ENCODE measurements at places on chromosomes 12 and 14. TPM values are rescaled to one million over a fixed set of nuclear protein-coding genes. Genes with fewer than 3 reads are reported as not detected.
A peak's percentile ranks its signal among the peaks of the same experiment; 100 is the strongest.

SERPINA12 gene
- total RNA-seq: not detected

KERA gene
- total RNA-seq: not detected

IL31 gene
- total RNA-seq: not detected

DDX23 gene
- 64.5 TPM for total RNA-seq

ABCB9 gene
- total RNA-seq: 5.0 TPM

TMEM233 gene
- total RNA-seq: 0.46 TPM

NUMB gene
- total RNA-seq: 85.6 TPM

SYNE3 gene
- 38.8 TPM for total RNA-seq

SLC22A17 gene
- total RNA-seq: 16.8 TPM

COX8C gene
- total RNA-seq: not detected

DNA sequence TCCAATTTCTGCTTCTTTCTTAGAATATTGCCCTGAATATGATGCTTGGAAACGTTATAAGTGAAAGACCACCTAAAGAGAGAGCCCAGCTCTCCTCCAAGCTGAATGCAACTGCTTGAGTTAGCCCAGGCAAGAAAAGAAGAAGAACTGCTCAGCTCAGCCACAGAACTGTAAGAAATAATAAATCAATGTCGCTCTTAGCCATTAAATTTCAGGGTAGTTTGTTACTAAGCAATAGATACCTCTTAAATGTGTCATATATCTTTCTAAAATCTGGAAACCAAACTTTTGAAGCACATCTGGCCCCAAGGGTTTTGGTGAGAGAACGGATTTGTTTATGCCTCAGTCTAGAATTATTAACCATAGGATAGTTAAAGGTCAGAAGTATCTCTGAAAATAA lies 50.4 kb downstream of the SLC6A15 start:
- no peak for DNase-seq
- H3K27me3 ChIP-seq: no peaks in the 10 kb centered on the region
- no peak overlapping the region for H3K27ac ChIP-seq
- H3K4me1 ChIP-seq: no peaks in the 10 kb centered on the region
- no peaks in the 10 kb centered on the region for H3K36me3 ChIP-seq

GRCh38 chr12:82507686-82508085 lies 149.4 kb downstream of the METTL25 start:
- H3K27me3 ChIP-seq: no peaks in the 10 kb centered on the region
- no peak overlapping the region for H3K27ac ChIP-seq
- no peak overlapping the region for H3K4me3 ChIP-seq
- no peak for DNase-seq
- H3K4me1 ChIP-seq: no peaks in the 10 kb centered on the region

DNA sequence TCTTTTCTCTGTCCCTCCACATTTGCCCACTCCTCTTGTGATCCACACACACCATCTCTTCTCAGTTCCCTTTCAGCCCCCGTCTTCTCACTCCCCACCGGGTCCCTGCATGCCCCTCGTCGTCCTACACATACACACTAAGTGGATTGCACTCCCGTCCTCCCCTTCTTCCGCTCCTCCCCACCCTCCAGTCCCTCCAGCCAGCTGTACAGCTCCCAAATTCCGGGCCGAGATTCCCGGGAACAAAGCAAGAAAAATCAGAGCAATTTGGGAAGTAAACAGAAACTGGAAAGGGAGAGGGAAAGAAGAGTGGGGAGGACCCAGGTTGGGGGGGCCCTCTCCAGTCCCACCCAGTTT lies 282 bp upstream of the IGFBP6 start:
- H3K4me3 ChIP-seq: peak overlapping the region; percentile 50
- H3K27ac ChIP-seq: peak overlapping the region; percentile 87
- no peak for DNase-seq
- no peaks in the 10 kb centered on the region for H3K27me3 ChIP-seq
- H3K4me1 ChIP-seq: peaks cover 32% of the 10 kb centered on the region

- H3K4me3 ChIP-seq: no peak within 1 kb of the TSS
- no peaks in the 10 kb centered on the region for H3K27me3 ChIP-seq
- peak; percentile 49 for DNase-seq
- H3K36me3 ChIP-seq: no peaks in the 10 kb centered on the region
- no peak within 1 kb of the TSS for H3K27ac ChIP-seq
Measured at GRCh38 chr12:4379405-4379804, at the start of gene FGF23. Gene FGF23, minus strand, starts transcription at chr12:4379712. Its CDS starts 130 bp downstream, at chr12:4379582.

GRCh38 chr12:92943482-92944250 lies 14.6 kb upstream of the EEA1 start:
- no peaks in the 10 kb centered on the region for H3K36me3 ChIP-seq
- no peak overlapping the region for H3K27ac ChIP-seq
- no peak for DNase-seq
- no peaks in the 10 kb centered on the region for H3K27me3 ChIP-seq

GRCh38 chr12:88300931-88301330 lies 158.8 kb downstream of the TMTC3 start:
- H3K4me1 ChIP-seq: no peaks in the 10 kb centered on the region
- H3K36me3 ChIP-seq: no peaks in the 10 kb centered on the region
- no peaks in the 10 kb centered on the region for H3K27me3 ChIP-seq
- H3K27ac ChIP-seq: no peak overlapping the region
- no peak for DNase-seq

- no peak overlapping the region for H3K27ac ChIP-seq
- no peak for DNase-seq
- no peaks in the 10 kb centered on the region for H3K27me3 ChIP-seq
- H3K36me3 ChIP-seq: no peaks in the 10 kb centered on the region
- no peak overlapping the region for H3K4me3 ChIP-seq
Measured at GRCh38 chr14:68394118-68394763, 398.6 kb downstream of the ZFP36L1 start.

- no peaks in the 10 kb centered on the region for H3K36me3 ChIP-seq
- H3K27me3 ChIP-seq: no peaks in the 10 kb centered on the region
- DNase-seq: no peak
- H3K27ac ChIP-seq: no peak overlapping the region
- no peaks in the 10 kb centered on the region for H3K4me1 ChIP-seq
Measured at GRCh38 chr12:7282844-7283243, 21.0 kb upstream of the ACSM4 start.

- no peaks in the 10 kb centered on the region for H3K27me3 ChIP-seq
- H3K36me3 ChIP-seq: no peaks in the 10 kb centered on the region
- H3K27ac ChIP-seq: no peak overlapping the region
- no peak overlapping the region for H3K4me3 ChIP-seq
Measured at GRCh38 chr14:51547260-51547659, 104.5 kb upstream of the FRMD6 start.

DNA sequence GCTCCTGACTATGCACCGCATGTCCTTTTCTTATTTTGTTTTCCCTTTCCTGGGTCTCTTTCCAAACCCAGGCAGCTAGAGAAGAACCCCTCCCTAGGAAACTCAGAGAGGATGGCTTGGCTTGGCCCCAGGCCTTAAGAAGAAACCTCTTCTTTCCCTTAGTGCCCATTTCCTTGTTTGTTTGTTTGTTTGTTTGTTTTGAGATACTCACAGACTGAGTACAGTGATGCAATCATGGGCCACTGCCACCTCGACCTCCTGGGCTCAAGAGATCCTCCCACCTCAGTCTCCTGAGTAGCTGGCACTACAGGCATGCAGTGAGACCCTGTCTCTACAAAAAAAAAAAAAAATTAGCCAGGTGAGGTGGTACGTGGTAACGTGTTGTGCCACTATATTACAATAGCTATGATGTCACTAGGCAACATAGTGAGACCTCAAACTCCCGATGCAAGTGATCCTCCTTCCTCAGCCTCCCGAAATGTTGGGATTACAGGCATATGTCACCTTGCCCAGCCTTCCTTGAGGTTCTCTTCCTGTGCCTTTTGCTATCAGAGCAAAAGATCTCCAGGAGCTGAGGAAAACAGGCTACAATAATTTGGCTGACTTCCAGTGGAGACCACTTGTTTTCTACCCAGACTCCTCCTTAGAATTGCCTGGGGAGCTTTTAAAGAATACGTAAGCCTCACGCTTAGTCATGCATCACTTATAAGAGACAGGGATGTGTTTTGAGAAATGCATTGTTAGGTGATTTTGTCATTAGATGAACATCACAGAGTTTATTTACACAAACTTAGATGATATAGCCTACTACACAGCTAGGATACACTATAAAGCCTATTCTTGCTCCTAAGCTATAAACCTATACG lies 34.5 kb upstream of the LGALS3 start:
- H3K27ac ChIP-seq: no peak overlapping the region
- H3K27me3 ChIP-seq: no peaks in the 10 kb centered on the region
- no peak for DNase-seq
- H3K4me1 ChIP-seq: peaks cover 23% of the 10 kb centered on the region

DNA sequence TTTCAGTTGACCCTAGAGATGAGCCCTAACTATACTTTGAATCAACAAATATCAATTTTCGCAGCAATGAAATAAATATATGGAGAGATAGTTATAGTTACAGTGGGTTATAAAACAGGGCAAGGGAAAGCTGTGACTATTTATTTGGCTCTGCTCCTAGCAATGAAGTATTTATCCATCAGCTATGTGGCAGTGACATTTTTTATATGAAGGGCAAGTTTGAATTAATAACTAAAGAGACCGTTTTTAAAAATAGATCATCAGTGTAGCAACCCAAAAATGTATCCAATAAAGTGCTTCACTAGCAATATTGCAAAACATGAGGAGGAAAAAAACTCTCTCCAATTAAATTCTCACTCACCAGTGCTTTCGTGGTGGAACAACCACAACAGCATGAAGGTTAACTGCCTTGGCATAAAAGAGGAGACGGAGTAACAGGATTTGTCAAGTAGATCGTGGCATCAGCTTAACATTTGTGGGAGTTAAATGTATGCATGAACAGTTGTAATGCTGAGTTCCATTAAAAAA lies 58.1 kb upstream of the NUDT4 start:
- no peak overlapping the region for H3K27ac ChIP-seq
- no peaks in the 10 kb centered on the region for H3K36me3 ChIP-seq
- H3K4me1 ChIP-seq: no peaks in the 10 kb centered on the region
- H3K4me3 ChIP-seq: no peak overlapping the region
- DNase-seq: no peak

DNA sequence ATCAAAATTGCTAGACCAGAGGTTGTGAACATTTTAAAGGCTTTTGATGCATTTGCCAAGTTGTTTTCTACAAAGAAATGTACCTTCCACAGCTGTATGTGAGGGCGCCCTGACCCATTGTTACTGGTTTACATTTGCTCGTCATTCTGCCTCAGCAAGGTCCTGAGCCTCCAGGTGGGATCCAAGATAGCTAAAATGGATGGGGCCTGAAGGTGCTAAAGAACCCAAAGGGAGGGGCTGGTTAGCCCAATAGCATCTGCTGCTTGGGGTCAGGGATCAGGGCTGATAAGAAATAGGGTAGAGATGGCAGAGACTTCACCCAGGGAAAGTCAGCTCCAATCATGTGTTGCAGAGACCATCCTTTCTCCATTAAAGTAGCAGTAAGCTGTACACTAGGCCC lies 43.1 kb downstream of the GALNT16 start:
- H3K27me3 ChIP-seq: no peaks in the 10 kb centered on the region
- no peak overlapping the region for H3K4me3 ChIP-seq
- no peaks in the 10 kb centered on the region for H3K4me1 ChIP-seq

GRCh38 chr12:122100568-122100967 lies 22.0 kb downstream of the MLXIP start:
- DNase-seq: no peak
- no peak overlapping the region for H3K27ac ChIP-seq
- H3K4me3 ChIP-seq: no peak overlapping the region
- no peaks in the 10 kb centered on the region for H3K27me3 ChIP-seq
- no peaks in the 10 kb centered on the region for H3K36me3 ChIP-seq

DNA sequence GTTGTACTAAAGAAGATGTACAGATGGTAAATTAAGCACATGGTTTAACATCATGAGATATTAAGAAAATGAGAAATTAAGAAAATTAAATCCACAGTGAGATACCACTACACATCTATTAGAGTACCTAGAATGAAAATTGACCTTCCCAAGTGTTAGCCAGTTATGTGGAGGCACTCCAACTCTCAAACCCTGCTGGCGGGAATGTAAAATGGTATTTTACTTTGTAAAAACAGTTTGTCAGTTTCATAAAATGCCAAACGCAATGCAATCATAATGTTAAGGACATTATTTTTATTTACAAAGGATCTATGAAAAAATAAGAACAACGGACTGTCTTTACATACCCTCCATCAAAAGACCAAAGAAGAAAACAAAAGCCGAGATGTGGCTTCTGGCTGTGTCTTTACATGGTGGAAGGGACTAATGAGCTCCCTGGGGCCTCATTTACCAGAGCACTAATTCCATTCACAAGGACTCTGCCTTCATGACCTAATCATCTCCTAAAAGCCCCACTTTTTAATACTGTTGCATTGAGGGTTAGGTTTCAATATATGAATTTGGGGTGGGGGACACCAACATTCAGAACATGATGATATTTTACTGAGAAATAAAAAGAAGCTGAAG lies 1178.7 kb downstream of the AACS start:
- DNase-seq: no peak
- no peaks in the 10 kb centered on the region for H3K27me3 ChIP-seq
- H3K4me3 ChIP-seq: no peak overlapping the region
- no peaks in the 10 kb centered on the region for H3K4me1 ChIP-seq

- no peaks in the 10 kb centered on the region for H3K27me3 ChIP-seq
- no peak overlapping the region for H3K4me3 ChIP-seq
- H3K4me1 ChIP-seq: no peaks in the 10 kb centered on the region
- no peaks in the 10 kb centered on the region for H3K36me3 ChIP-seq
- DNase-seq: no peak
Measured at GRCh38 chr14:22320362-22320750, 268.7 kb downstream of the DAD1 start.

- no peaks in the 10 kb centered on the region for H3K36me3 ChIP-seq
- no peaks in the 10 kb centered on the region for H3K4me1 ChIP-seq
- H3K27me3 ChIP-seq: no peaks in the 10 kb centered on the region
- H3K27ac ChIP-seq: no peak overlapping the region
Measured at GRCh38 chr14:68219407-68219806, 399.8 kb downstream of the RAD51B start.

DNA sequence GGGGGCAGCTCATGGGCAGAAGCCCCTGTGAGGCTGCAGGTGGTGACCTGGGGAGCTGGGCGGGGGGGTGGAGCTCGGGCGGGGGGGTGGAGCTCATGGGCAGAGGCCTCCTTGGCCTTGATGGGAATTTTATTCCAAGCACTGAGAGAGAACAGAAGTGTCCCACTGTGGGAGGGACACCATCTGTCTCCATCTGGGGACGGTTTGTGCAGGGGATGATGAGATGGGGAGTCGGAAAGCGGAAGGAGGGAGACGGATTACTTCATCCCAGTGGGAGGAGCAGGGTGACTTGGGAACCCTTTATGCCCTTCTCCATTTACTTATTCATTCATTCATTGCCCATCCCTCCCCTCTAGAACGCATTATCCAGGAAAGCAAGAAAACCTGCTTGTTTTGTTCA lies 304.7 kb downstream of the ADGRD1 start:
- H3K27ac ChIP-seq: no peak overlapping the region
- no peaks in the 10 kb centered on the region for H3K4me1 ChIP-seq
- DNase-seq: no peak

Data from upper lobe of left lung (tissue), 6 donors.